Aortic smooth muscle cell (primary cell): ENCODE measurements at places on chromosomes 3 and 15. TPM values are rescaled to one million over a fixed set of nuclear protein-coding genes. Genes with fewer than 3 reads are reported as not detected.

NAALADL2 gene
- 12.9 and 15.9 TPM in 2 replicates for total RNA-seq

NUP210 gene
- 0.99 and 1.3 TPM in 2 replicates for total RNA-seq

NT5DC2 gene
- total RNA-seq, result 47.2 and 59.3 TPM in 2 replicates

MB21D2 gene
- 2.2 and 4.2 TPM in 2 replicates for total RNA-seq

IRAK2 gene
- 7.2 and 8.3 TPM in 2 replicates for total RNA-seq

FMN1 gene
- total RNA-seq, result 0.12 and 0.13 TPM in 2 replicates

IQCH gene
- total RNA-seq, result 3.0 and 5.7 TPM in 2 replicates

DAZL gene
- not detected in 2 replicates for total RNA-seq

EOMES gene
- total RNA-seq, result under 0.01 and 0.06 TPM in 2 replicates

TRH gene
- not detected in 2 replicates for total RNA-seq

PCOLCE2 gene
- total RNA-seq, result 586 and 643 TPM in 2 replicates

CHRNA7 gene
- 1.4 and 5.3 TPM in 2 replicates for total RNA-seq

C15orf40 gene
- 10.3 and 10.9 TPM in 2 replicates for total RNA-seq

FBXO22 gene
- total RNA-seq, result 40.4 and 43.8 TPM in 2 replicates

TGM4 gene
- 0.13 TPM in 1 of 2 replicates, not detected in the other for total RNA-seq

ROBO2 gene
- 0.81 and 3.2 TPM in 2 replicates for total RNA-seq

APOD gene
- total RNA-seq, result 0.13 TPM in 1 of 2 replicates, not detected in the other
